Urinary bladder (tissue), 4 donors: ENCODE measurements at places on chromosomes 1 and 21.

DNA sequence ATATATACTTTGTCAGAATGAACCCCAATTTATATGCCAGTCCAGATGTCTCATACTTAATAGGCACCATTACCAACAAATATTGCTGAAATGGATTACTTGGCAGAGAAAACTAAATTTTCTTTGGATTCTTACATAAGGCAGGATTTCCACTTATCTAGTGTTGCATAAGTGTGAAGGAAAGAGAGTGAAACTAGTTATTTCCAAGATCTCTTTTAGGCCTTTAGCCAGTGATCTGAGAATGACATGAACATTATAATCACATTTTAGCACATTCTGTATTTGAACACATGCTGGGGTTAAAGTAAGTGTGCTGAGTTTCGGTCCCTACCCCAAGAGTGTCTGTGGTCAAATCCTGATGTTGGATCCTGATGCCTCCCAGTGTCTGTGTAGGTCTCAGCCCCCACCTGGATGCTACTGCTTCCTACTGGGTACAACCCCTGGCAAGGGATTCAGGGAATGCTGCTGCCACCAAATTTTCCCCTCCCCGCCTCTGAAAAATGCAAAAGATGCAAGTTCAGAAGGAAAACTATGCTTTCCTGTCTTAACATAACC is 11.2 kb downstream of the DDAH1 start:
- no peak for DNase-seq

DNA sequence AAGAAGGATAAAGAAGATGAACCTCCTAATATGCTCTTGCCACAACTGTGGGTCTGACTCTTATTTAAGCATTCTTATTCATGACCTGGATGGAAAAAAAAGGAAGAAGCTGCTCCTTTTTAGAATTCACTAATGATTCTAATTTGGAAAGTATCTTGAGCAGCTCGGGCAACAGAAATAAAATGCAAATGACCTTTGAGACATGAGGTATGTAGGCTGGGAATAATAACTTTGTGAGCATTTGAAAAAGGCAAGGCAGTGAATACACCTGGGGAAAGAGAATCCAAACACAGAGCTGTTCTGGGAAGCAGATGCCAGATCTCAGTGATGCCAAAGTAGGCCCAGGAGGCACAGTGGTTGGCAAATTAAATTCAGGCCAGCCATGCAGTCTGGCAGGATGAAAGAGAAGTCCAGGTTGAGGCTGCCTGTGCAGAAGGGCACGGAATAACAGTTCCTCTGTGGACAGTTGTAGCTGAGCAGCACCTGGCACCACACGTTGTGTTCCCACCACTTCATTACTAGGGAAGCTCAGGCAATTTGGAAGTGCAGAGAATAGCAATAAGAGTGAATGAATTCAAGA is 320.8 kb upstream of the ST6GALNAC5 start:
- no peak for DNase-seq

- DNase-seq, result no peak
These were observed 40.7 kb upstream of the SCMH1 start for GRCh38 chr1:41282679-41283317.

GRCh38 chr1:186781730-186782129 is 47.0 kb upstream of the PLA2G4A start:
- DNase-seq, result no peak

- no peak for DNase-seq
These were observed 394.2 kb downstream of the DUSP10 start for GRCh38 chr1:221347706-221348105.

DNA sequence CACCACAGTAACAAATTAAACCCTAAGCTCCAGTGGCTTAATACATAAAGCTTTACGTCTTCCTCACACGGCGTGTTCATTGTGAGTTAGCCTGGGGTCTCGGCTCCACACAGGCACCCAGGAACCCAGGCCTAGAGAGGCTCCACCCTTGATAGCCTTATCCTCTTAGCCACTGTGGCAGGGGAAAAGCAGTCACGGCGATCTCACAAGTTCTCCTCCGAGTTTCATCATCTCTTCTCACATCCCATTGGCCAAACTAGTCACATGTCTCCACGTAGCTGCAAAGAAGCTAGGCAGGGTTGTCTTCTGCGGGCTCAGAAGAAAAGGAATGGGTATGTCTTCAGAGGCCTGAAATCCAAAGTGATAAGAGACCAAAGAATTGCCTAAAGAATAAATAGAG is 122.3 kb upstream of the GRIK3 start:
- DNase-seq, result no peak

- no peak for DNase-seq
These were observed 153.7 kb downstream of the HHIPL2 start for GRCh38 chr1:222394224-222394623.

GRCh38 chr1:158180741-158181576 is at the start of gene CD1D:
Gene CD1D, plus strand, starts transcription at chr1:158180895. Its CDS starts 207 bp downstream, at chr1:158181102.
- DNase-seq, result no peak

DNA sequence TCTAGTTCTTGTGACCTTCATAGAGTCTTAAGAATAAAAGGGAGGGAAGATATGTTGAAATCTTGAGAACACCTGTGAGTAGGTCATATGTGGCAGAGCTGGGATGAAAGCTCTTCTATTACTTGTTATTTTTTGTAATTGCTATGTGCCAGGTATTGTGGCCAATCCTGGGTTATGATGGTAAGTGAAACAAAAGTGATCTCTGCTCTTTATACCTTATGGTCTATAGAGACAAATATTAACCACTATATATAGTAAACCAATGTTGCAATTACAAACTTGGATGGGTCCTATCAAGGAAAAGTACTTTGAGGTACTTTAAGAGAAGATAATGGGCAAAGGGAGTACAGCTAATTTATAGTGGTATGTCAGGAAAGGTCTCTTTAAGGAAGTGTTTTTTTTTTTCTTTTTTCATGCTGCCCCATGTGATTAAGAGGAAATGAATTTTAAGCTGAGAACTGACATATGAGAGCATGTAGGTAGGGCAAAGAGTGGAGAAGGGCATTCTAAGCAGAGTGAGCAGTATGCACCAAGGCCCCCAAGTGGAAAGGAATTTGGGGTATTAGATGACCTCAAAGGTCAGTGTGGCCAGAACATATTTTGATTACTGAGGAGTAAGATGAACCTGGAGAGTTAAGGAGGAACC is 43.3 kb downstream of the POU2F1 start:
- no peak for DNase-seq
